ENCODE measurements at places on chromosomes 7 and 10.

GRCh38 chr7:94648731-94649130 is 7.2 kb downstream of the SGCE start:
- no peak for DNase-seq

DNA sequence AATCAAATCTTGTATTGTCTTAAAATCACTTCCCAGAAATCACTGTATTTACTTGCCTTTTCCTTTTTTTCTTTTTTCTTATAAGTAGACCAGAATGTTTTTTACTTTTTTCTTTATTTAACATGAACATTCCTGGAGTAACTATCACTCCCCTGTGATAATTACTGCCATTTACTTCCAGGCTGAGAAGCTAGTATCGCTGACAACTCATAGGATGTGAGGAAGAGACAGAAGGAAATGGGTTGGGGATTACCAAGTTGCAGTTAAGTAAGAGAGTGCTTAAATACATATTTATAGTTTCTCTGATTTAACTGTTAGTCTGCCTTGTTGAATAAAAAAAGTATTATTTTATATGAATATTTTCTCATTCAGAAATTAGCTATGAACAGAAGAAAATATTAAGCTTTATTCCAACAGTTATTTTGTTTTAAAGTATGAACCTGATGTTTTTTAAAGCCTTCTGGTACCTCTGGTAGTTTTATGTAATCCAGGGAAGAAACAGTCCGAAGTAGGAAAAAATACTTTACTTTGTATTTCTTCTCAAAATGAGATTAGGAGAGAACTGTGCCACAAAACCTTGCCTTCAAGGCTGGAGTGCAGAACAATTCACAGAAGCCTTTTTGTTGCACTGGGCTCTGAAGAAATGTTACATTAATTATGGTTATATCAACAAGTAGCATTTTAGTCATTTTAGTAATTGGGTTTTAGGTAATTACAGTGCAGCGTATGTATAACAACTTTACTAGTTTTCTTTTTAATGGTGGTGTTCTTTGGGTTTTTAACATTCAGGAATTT is 72.8 kb downstream of the SHOC2 start:
- DNase-seq = no peak

- no peak for DNase-seq
Measured at GRCh38 chr10:10923029-10923651, 94.5 kb upstream of the CELF2 start.

- DNase-seq = no peak
Measured at GRCh38 chr10:90723416-90724068, 134.3 kb downstream of the HTR7 start.

DNA sequence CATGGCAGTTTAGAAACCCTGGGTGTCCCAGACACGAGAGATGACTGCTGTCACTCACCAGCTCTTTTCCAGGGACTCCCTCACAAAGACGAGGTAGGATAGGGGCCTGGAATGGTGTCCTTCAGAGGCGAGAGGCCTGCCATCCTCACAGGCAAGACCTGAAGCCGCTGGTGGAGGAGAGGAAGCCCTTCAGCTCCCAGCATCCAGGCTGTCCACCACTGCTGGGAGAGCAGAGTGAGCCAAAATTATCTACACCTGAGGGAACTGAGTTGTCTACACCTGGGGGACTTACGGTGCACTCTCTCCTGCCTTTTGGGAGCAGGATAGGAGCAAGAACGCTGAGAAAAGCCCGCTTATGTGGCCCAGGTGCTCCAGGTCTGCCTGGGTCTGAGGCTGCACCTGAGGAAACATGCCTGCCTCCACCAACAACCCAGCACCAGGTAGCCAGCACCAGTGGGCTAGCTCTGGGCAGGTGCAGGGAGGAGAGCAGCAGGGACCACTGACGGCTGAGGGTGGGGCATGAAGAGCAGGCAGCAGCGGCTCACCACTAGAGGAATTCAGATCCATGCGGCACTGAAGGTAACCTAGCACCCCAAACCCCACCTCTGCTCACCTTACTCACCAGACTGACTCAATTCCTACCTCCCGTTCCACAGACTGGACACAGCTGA is 357.2 kb downstream of the SH2D4B start:
- DNase-seq = no peak

DNA sequence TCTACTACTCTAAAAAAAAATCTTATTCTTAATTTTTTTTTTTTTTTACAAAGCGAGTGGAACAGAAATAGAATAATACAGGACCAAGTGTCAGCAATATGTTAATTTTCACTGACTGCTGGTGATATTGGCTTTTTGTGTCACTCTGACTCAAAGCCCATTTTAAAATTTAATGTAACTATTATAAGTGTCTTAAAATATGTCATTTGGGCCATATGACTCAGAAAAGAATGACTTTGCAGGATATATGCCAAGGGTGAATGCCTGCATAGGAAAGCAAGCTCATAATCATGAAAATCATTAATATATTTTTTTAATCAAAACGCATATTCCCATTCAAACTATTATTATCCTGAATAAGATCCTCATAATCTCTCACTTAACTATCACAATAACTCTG is 149.2 kb downstream of the GNAT3 start:
- DNase-seq = no peak

DNA sequence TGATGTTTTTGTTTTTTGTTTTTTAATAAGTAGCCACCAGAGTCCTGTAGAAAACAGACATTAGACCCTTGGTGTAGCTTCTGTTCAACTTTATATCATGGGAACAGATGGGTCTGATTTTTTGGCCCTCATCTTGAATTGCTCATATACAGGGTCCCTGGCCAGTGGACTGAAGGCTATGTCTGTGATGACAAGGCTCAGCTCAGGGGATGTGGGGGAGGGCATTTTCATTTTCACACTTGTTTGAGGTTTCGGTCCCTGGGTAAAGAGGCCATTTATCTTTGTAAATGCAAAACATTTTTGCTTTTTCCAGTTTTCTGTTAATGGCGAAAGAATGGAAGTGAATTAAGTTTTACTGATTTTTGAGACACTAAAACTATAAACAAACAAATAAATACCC is 257.6 kb upstream of the PHYHIPL start:
- no peak for DNase-seq

DNA sequence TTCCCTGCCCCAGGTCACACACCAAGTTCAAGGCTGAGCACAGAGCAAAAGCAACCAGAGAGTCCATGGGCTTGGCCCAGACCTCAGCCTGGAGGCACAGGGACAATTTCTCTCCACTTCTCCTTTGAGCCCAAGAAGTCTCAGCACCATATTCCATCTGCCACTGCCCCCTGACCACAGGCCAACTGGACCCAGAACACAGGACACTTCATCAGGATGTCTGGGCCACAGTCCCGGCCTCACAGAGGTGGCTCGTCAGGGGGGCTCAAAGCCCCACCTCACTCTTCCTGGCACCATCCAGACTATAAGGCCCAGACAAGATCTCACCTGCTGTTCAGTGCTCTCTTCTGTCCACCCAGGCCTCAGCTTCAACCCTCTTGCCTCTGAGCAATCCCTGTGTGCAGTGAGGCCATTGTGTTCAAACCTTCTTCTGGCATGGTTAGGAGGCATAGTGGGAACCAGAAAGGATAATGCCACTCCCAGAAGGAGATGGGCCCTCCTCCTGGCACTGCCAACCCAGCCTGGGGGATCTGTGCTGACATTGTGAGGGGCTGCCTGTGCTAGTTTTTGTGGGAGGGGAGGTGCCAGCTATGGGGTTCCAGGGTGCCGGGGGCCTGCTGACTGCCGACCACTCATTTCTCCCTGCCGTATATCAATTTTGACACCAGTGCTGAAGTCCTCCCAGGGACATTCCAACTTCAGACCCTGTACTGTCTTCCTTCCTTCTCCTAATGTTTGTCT is 49.7 kb upstream of the ANTXRL start:
- no peak for DNase-seq

- no peak for DNase-seq
Measured at GRCh38 chr10:89062861-89063260, 72.3 kb downstream of the FAS start.

DNA sequence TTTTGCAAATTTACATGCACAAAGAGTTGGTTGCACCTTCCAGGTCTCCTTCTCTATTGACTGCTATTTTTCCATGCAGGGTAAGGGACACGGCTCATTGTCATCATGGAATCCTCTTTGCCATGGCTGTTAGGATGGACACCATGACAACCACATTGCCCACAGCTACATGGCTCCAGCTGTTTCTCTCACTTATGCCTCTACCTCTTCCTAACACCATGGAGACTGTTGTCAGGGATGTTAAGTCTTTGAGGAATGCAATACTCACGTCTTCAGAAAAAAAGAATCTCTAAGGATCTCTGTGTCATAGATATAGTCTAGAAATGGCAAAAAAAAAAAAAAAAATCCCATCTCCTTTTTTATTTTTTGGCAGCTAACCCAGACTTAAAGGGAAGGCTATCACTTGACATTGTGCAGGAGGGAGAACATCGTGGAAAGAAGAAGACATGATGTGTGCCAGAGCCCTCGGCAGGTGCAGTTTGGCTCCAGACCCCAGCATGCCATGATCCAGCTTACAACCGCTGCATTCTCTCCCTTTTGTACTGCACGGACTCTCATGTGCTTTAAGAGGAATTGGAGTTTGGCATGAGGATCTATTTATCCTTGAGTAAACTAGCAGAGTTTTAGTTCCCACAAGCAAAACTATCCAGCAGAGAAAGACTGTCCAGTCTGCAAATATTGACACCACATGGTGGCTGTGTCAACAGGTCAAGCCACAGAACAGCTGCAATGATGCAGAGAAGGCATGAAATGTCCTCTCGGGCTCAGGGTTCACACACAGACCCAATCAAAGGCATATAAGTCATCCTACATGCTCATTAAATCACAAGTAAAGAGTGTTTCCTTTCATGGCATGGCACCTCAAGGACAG is 70.8 kb downstream of the FRMD4A start:
- DNase-seq = no peak

DNA sequence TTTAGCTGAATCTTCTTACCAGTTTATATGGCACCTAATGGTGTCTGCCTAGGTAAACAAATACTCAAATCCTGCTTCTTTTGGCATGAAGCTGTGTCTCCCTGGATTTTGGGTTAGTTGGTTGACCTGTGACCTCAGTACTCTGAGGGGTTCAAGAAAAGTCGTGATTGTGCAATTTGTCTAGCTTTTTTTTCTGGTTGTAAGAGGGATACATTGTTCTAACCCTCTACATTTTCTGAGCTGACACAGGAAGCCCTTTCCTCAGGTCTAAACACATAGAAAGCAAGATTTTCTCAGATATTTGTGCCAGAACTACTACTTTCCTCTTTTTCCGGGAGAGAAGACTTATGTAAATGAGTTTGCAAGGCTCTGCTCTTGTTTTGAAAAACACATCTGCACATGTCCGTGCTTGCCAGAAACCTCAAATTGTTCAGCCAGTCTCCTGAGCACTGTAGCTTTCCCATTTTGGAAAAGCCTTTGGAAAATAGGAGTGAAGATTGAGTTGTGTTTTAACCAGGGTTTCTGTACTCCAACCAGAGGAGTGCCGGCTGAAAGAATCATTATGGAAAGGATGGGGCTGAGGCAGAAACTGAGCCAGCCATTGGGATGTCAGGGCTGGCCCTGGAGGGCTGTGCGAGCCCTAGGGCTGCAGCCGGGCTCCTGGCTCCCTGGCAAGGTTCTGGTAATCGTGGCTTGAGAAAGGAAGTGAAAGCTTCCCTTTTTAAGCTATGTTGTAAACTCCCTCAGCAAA is 31.3 kb upstream of the CXCL12 start:
- DNase-seq = peak; percentile 50

DNA sequence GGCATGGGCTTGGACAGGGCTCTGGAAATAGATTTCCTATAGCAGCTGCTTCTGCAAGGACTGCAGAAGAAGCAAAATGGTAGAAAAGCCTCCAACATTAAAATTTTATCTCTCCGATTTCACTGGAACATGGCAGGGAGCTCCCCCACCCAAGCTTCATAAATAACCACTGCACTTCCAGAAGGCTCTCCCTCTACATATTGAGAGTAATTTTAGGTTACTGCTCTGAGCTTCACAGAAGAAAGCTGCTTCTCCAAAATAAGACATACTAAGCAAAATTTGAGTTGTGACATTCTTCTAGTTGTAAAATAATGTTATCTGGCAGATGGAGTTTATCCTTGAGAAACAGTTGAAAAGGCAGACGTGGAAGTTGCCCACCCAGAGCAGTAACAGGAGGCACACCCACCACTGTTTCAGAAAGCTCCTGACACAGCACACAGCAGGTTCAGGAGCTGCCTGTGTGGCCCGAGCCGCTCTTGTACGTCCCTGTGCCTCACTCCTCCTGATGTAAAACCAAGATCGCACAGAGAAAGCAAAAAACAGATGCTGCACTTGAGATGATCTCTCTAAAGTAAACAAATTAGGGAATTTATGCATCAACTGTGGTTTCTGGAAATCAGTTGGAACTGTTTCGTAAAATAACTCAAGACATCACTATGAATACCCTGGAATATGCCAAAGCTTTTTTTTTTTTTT is 621.0 kb downstream of the PARD3 start:
- DNase-seq = peak; percentile 43

DNA sequence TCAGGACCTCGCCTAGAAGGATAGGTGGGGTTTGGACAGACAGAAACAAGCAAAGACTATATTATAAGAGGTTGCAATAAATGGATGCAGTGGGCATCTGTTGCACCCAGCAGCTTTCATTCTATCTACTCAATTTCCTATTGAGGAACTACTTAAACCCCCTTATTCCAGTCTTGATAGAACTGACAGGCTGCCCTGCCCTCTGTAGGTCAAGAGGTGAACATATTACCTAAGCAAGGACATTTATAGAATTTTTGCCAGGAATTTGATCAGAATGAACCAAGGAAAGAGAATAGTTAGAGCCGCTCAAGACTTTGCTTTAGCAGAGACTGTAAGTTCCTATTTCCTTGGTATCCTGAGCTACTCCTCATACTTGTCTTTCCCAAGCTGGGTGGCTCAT is 9.5 kb downstream of the VTI1A start:
- DNase-seq = no peak

- no peak for DNase-seq
Measured at GRCh38 chr10:17647326-17647725, 3.4 kb downstream of the STAM start.

- DNase-seq = no peak
Measured at GRCh38 chr7:25408012-25408687, 179.9 kb upstream of the NPVF start.

DNA sequence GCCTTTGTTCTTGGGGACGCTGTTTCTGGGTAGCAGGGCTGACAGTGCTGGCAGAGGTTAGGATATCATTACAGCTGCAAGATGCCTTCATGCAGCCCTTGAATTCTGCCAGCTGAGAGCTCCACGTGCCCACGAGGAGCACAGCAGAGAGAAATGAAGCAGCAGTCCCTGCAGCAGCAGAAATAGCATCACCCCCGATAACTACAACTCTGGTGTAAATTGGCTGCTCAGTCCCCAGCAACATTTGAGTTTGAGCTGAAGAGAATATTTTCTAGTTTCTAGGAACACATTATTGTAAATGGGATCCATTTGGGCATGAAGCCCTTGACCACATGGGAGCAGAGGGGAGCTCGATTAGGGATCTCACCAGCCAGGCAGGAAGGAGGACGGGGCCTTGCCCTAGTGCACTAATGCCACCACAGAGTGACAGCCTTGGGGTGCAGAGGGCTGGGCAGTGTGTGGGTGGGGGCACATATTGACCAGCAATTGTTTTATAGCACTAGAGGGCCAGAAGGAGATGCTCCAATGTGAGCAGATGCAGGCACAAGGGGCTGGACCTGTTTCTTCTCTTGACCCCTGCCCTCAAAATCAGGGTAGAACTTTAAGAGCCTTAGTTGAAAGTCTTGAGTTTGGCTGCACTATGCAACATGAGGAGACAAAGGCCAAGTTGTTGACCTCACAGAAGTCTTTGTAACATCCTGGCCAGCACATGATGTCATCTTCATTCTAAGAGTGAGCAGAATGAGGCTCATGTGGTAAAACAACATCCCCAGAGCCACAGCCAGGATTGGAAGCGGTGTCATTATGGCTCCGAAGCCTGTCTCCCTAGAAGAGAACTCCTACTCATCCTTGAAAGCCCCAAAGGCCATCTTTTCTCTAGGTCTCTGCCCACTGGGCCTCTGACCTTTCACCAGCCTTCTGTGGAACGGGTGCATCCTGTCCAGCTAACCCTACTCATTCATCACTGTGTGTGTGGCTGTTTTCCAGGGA is 52.6 kb downstream of the ADCY1 start:
- DNase-seq = no peak
